ENCODE measurements at places on chromosomes 7 and 10. TPM values are rescaled to one million over a fixed set of nuclear protein-coding genes. Genes with fewer than 3 reads are reported as not detected.

The ATRNL1 gene
- total RNA-seq, result 8.3 TPM

GRCh38 chr7:39451901-39452300, 114.3 kb upstream of the YAE1 start:
- no peak for DNase-seq
- H3K36me3 ChIP-seq, result no peaks in the 10 kb centered on the region
- no peak overlapping the region for H3K4me3 ChIP-seq
- H3K27ac ChIP-seq, result no peak overlapping the region

The RNF32 gene
- total RNA-seq, result 2.1 TPM

DNA sequence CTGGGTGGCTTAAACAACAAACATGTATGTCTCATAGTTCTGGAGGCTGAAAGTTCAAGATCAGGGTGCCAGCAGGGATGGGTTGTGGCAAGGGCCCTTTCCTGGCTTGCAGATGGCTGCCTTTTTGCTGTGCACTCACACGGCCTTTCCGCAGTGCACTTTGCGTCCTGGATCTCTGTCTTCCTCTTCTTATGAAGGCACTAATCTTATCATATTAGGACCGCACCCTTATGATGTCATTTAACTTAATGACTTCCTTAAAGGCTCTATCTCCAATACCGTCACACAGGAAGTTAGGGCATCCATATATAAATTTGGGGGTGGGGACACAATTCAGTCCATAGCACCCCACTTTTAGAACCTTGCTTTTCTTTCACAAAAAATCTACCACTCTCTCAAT, 255.2 kb downstream of the SNX13 start:
- H3K4me1 ChIP-seq, result no peaks in the 10 kb centered on the region
- no peak for DNase-seq
- H3K27ac ChIP-seq, result no peak overlapping the region
- no peak overlapping the region for H3K4me3 ChIP-seq

DNA sequence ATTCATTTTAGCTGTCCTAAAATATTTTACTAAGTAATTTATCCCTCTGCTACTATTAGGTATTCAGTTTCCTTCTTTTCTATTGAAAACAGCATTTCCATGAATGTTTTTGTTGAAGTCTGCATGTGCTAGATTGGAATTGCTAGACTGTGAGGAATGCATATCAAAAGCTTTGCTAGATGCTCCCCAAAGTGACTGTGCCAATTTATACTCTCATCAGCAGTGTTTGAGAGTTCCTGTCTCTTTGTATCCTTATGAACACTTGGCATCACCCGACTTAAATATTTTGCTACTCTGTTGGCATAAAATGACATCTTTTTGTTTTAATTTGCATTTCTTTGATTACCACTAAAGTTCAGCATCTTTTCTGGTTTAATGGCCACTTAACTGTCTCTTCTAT, 45.0 kb upstream of the PRR15 start:
- H3K27ac ChIP-seq, result no peak overlapping the region
- no peak for DNase-seq
- no peaks in the 10 kb centered on the region for H3K4me1 ChIP-seq
- no peaks in the 10 kb centered on the region for H3K36me3 ChIP-seq
- no peak overlapping the region for H3K4me3 ChIP-seq

DNA sequence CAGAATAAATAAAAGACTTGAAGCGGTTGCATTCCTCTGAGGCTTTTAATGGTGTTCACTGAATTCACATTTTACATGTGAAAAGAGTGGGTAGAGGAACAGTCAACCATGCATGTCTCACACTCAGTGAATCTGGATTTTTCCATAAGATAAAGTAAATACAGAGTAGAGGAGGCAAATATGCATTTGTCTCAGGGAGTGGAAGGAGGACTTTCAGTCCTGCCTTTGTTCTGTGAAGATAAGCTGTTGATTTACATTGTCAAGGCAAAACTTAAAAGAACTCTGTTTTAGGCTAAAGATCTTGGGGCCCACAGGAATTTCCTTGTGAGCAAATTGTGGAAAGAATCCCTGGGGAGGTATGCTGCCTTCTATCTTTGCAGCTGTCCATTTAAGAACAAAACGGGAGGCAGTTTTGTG, 825.3 kb upstream of the MBL2 start:
- H3K4me1 ChIP-seq, result no peaks in the 10 kb centered on the region
- no peak for DNase-seq
- no peaks in the 10 kb centered on the region for H3K36me3 ChIP-seq
- H3K4me3 ChIP-seq, result no peak overlapping the region

DNA sequence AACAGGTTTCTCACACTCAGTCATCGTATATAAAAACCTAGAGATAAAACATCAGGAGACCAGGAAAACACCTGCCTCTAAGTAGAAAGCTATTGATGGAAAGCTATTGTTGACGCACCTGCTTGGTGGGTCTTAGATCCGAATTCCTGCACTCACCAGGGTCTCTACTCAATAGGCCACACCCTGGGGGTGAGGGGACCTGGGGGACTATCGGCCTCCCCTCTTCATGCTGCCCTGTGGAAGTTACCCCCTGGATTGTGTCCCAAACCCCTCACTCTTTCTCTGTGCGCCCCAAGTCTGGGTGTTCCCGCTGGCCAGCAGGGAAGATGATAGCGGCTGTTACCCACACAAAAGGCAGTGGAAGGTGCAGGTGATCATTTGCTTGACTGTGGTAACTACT, 313.0 kb downstream of the WDR37 start:
- DNase-seq, result no peak
- no peaks in the 10 kb centered on the region for H3K4me1 ChIP-seq
- no peak overlapping the region for H3K4me3 ChIP-seq
- H3K27ac ChIP-seq, result no peak overlapping the region

The ZNF467 gene
- 9.4 TPM for total RNA-seq

DNA sequence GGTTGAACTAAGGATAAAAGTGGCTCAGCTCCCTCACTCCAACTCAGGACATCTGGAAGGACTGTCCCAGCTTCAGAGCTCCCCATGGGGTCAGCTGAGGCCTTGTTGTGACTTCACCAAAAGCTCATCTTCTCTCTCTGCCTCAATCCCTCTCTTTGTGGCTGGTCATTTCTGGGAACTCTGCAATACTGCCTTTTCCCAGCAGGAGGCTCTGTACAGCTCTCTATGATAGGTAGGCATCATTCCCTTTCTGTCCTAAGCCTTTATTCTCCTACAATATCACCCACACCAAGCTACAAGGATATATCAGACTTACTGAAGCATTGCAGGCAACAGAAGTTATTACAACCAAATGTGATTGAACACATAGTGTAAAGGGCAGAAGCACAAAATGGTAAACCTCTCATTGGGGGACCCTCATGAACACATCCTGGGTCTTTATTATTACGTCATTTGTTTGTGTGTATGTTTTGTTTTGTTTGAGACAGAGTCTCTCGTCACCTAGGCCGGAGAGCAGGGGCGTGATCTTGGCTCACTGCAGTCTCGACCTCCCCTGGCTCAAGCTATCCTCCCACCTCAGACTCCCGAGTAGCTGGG, 36.7 kb upstream of the PRPS1L1 start:
- no peaks in the 10 kb centered on the region for H3K4me1 ChIP-seq
- H3K36me3 ChIP-seq, result no peaks in the 10 kb centered on the region
- H3K4me3 ChIP-seq, result no peak overlapping the region

The CUZD1 gene
- total RNA-seq, result not detected

DNA sequence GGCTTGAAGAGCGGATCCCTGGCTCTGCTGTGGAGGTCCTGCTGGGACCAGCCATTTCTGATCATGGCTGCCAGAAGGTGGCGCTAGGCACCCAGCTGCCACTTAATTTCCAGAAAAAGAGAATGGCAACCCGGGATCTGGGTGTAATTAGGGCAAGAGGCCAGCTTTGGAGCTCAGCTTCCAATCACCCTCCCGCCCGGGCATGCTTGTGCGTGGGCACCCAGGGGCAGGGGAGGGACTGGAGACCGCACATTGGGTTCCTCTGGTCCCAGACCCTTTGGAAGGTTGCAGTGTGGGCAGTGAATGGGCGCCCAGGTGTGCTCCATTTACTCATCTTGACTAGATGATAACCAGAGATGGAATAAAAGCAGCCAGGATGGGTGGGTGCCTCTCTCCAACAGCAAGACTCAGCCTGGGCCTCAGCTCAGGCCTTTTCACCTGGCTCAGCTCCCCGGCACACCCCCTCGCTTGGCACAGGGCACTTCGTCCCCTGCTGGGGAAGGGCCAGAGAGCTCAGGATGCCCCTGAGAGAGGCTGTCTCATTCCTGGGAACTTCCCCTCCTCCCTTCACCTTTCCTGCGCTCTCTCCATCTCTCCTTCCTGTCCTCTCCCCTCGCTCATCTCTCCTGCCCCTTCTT, 14.7 kb downstream of the FAM241B start:
- no peak overlapping the region for H3K27ac ChIP-seq
- H3K36me3 ChIP-seq, result no peaks in the 10 kb centered on the region
- DNase-seq, result peak; percentile 65
- H3K4me1 ChIP-seq, result no peaks in the 10 kb centered on the region
